ENCODE measurements at places on chromosomes 5 and 9.

DNA sequence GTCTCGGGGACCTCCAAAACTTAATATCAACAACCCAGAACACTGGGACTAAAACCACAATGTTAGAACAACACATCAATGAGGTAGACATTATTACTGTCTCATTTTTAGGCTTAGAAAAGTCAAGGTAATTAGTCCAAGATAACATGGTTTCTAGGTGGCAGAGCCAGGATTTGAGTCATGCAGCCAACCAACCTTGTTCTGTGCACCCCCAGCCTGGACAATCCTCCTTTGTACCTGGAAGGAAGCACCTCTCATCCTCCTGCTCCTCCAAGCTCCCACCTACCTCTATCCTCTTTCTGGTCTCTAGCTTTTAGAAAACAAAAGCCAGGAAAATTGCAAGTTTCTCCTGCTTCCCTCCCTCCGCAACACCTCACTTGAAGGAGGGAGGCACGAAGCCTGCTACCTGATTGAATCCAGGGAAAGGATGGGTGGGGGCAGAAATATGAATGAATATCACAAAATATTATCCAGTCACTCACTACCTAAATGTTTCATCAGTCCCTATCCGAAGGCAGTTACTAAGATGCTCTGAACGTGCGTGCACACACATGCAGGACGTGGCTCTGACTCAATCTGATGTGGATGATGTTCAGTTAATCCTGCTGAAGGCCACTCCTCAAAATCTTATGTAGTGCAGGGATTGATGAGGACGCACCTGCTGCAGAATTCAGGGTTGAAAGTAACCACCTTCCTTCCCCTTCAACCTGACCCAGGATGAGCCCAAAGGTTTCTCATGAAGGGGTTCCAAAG lies 26.3 kb upstream of the TTC1 start:
- no peak for DNase-seq

DNA sequence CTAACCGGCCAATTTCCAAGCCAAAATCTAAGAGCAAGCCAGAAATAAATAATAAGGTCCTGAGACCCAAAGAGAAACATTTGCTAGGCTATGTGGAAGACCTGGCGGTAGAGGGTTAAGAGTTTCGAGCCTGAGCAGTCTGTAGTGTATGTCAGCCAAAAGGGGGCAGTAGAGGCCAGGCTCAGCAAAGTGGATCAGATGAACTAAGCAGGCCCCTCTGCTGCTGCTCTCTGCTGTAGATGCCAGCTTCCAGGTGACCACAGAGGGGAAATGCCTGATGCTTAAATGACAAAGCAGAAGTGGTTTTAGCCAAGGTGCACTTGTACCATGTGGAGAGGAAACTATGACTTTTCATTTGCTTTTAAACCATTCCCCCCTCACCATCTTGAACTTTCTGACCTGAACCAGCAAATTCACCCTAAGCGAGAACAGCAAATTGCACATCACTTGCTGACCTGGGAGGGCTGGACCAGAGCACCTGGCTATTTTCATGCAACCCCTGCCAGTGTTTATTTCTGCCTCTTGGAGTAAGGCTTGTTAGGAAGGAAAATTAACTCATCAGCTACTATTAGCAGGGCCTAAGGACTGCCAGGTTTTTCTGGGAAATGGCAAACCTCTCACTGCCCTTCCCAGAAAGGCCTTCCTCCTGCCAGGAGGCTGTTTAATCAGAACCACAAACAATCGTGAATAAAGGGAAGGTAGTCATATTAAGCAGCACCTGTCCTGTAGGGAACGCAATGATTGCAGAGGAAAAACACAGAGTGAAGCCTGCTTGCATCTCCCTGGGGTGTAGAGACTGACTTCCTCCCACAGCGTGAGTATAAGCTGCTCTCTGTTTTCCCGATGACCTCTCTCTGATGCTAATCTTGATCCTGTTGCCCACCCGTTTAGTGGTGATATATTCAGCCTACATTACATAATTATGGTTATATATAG lies 818.2 kb downstream of the TLR4 start:
- DNase-seq: no peak

DNA sequence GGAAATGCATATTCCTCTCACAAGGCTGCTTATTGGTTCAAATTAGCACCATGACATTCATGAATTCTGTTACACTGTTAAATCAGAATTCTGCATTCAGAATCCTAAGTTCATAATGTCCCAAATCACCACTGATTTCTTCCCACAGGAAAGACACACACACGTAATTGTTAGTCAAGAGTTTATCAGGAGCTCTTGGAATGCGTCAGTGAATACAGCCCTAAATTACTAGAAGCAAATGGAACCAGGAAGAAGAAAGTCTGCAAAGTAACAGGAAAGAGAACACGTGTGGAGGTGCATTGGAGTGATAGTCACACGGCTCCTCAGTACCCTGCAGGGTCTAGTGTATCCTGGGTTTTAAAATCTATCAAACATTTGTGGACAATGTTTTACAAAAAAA lies 110.2 kb downstream of the ANXA2R start:
- DNase-seq: no peak

DNA sequence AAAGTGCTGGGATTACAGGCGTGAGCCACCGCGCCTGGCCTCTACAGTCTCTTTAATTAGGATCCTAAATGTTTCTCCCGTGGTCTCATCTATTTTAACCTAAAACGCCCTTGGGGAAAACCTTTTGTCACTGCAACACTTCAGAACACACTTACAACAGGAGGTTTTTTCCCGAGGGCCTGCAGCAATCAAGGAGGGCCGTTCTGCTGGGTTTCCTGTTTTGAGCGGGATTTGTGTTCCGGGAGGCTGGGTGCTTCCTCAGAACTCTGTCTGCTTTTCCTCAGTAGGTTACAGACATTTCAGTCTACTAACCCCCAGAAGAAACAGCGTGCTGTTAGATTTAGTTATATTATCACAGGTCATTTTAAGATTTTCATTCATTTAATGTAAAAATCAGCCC lies 65.4 kb upstream of the IRX4 start:
- DNase-seq: no peak

GRCh38 chr9:111298111-111298510 lies 31.9 kb downstream of the OR2K2 start:
- no peak for DNase-seq

Measured in CD4-positive, alpha-beta T cell treated with Interleukin-4 for 1 hour (primary cell).